ENCODE measurements at places on chromosomes 2 and 18.

DNA sequence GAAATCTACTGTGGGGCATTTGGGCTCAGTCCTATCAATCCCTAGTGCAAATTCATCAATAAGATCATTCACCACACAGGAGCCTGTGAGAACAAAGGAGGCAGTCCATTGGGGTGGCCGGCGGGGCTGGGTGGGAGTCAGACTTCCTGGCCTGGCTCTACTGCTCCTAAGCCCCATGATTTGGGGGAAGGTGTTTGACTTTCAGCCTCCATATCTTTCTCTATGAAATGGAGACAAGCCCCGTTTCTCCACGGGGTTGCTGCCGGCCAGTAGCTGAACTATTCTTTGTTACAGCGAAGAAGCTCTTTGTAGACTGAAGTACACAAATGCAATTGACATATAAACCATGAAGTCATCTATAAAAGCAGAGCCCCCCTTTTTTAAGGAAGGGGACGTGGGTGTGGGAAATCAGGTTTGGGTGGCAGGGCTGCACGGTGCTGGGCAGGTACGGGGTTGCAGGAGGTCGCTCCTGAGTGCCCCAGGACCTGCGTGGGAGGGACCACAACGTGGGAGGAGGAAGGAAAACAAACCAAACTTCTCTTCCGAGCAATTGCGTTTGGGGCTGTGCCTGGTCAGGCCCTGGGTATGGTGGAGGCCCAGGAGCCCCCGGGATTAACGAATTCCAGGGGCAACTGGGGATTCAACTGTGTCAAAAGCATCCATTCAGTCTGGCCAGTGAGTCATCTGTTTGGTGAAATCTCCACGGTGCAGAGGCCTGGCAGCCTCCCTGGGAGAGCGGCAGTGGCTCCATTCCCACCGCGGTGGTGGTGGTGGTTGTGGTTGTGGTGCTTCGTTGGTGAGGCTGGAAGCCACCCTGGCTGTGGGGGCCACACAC is 18.2 kb downstream of the FBLN7 start:
- peak; percentile 60 for DNase-seq

DNA sequence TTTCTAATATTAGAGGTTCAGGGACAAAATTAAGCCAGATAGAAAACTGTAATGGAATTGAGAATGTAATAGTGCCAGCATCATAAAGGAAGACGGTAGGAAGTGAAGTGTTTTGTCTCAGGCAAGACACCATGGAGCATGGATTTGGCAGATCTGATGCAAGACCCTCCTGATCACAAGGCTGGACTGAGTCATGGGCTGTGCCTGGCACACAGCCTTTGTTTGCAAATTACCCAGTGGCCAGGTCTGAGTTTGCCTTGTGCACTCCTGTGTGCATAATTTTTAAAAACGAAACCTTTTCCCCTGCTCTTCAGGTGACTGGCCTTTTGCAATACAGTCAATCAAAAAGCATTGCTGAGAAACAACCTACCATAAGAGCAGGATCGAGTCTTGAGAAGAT is 2.0 kb upstream of the UPP2 start:
- DNase-seq, result peak; percentile 39

DNA sequence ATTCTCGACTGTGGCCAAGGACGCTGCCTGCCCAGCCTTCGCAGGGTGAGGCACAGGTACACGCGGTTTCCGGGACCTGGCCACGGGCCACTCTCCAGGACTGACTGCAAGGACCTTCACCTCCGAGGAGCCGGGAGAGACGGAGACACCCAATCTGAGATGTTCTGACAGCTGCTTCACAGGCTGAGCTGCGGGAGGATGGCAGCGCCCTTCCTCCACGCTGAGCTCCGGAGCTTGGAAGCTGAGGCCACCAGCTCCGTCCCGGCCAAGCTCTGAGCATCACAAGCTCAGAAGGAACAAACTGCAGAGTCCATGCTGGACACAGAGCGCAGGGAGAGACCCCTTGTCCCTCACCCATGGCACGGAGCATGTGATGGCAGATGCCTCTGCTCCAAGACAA is 71.1 kb upstream of the CTDP1 start:
- DNase-seq, result no peak

DNA sequence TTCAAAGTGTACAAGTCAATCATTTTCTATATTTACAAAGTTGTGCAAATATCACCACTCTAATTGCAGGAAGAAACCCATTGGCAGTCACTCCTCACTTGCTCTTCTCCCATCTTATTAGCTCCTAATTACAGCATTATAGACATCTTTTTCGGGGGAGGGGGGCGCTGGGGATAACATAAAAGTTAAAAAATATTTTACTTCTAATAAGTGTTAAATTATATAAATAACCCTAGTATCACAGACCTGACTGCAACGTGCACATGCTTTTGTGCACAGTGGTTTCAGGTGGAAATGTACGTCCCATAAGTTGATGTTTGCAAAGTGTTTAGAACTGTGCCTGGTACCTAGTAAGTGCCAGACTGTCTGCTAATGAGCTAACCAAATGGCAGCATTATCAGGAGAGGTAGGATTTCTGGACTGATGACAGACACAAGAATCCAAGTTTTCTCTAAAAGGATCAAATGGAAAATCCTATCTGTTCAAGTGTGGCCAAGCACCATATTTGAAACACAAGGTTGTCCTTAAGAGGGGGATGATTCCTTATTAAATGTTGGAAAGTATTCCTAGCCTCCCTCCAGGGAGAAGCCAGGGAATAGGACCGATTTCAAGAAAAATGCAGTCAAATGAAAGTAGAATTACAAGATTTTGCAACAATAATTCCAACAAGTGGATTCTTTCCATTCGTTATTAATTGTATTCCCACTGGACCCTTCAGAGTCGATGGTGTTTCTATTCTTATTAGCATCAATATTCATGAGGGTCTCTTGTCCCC is 70.0 kb downstream of the ACKR3 start:
- no peak for DNase-seq

- no peak for DNase-seq
Observed at GRCh38 chr2:35932276-35932963, 423.2 kb upstream of the CRIM1 start.

- DNase-seq, result no peak
Observed at GRCh38 chr2:45700407-45701013, 49.0 kb downstream of the PRKCE start.

DNA sequence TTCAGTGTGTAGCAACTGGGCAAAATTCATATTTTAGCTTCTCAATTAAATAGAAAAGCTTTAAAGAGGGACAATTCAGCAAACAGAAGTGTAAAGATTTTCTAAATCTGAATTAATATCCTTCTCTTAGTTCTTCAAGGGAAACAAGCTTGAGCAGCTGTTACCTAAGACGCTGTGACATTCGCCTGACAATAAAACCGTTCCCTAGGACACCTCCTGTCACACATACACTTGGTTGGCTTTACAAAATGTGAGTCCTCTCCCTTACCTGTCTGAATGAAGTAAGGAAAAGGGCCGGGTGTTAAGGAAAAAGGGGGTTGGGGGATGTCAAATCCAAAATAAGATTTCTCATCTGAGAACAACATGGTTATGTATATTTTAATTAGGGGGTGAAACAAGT is 2.1 kb downstream of the SERTAD2 start:
- DNase-seq, result no peak

DNA sequence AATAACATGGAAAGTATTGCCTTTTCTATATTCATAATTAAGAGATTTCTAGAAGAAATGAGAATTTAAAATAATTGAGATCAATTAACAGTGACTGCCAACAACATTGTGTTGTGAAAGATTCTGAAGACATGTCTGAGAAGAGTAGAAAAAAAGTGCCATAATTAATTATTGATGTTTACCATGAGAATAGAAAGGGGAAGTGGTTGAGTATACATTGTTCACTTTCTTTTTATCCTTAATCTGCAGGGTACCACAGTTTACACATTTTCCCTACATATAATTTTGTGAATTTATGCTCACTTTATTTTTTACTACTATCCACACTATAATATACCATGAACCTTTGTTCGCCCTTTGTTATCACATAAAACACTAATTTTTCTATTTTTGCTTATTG is 47.1 kb upstream of the UBE2E3 start:
- DNase-seq, result no peak

DNA sequence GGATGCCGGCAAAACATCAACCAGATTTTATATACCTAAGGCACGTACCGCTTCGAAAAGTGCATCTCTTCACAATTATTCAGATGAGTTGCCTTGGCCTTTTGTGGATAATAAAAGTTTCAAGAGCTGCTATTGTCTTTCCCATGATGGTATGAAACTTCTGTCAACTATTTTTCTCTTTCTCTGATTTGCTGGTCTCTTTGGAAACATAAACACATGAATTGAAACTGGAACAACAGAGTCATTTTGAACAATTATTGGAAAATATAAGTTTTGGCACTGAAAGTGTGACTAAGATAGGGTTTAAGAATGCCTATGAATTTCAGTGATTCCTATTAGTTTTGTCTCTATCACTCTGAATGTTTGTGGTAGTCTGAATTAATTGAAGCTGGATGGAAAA is 109.9 kb downstream of the DPP4 start:
- no peak for DNase-seq

GRCh38 chr18:49023938-49024803 is 73.4 kb upstream of the SMAD7 start:
- DNase-seq, result no peak

- DNase-seq, result no peak
Observed at GRCh38 chr2:206774871-206775270, 9.5 kb downstream of the FASTKD2 start.

GRCh38 chr2:241316825-241317224 is 1.1 kb downstream of the SEPTIN2 start:
- no peak for DNase-seq

DNA sequence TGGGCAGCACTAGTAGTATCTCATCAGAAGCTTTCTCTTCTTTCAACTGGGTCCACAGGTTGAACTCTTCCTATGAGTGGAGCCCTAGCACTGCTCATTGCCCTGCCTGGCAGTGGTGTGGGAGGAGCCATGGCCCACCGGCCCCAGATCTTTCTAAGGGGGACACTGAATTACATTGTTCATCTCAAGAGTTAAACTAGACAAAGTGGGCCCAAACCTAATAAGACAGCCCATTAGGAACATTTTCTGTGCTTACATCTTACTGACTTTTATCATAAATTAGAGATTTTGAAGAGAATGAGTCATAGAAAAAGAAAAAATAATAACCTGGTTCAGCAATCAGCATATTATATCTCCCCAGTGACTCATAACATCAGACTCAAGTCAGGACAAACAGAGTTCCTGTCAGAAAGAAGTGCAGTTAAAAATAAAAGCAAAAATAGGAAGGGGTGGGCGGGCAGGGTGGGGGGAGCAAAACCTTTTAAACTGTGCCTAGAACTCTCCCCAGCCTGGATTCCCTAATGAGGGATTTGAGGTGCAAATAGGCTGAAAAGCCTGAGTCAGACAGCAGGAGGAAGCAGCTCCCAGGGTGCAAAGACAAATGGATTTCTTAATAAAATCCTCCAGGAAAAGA is 161.6 kb upstream of the TRIB2 start:
- DNase-seq, result peak; percentile 76

DNA sequence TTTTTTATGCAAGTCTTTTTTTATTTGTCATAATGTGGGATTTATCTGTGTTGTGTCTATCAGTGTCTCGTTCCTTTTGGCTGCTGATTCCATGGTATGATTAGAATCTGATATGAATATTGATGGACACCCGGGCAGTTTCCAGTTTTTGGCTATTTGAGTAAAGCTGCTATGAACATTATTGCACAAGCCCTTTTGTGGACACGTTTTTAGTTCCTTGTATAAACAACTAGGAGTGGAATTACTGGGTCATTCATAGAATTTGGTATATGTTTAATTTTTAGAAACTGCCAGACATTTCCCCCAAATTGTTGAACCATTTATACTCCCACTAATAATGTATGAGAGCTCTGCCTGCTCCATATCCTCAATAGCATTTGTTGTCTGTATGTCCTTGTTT is 26.6 kb downstream of the HK2 start:
- DNase-seq, result peak; percentile 26

DNA sequence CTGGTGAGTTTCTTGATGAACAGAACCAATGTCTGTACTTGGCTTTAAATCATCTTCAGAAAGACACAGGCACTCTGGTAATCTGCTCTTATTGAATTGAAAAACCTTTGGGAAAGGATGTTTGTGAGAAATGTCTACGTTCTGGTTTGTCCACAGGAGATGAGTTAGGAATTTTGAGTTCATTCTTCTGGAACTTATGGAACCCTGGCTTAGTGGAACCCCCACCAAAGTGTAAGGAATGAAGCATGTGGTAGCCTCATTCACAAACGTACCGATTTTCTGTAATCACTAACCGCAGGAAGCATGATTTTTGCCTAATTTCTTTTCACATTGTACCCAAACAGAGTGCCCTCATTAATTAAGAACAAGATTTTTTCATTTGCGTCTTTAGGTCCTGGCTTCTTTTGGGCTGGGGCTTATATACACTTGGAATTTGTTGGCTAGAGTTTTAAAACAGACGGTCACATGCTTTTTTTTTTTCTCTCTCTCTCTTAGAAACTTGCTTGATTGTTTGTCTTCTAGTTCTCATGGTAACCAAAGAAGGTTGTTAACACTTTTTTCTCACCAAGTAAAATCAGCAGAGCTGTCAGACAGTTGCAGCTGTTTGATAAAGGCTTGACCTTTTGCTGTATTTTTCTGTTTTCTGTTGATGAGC is 314.1 kb upstream of the THUMPD2 start:
- DNase-seq, result peak; percentile 61

- no peak for DNase-seq
Observed at GRCh38 chr2:8639122-8639635, 42.7 kb upstream of the ID2 start.

DNA sequence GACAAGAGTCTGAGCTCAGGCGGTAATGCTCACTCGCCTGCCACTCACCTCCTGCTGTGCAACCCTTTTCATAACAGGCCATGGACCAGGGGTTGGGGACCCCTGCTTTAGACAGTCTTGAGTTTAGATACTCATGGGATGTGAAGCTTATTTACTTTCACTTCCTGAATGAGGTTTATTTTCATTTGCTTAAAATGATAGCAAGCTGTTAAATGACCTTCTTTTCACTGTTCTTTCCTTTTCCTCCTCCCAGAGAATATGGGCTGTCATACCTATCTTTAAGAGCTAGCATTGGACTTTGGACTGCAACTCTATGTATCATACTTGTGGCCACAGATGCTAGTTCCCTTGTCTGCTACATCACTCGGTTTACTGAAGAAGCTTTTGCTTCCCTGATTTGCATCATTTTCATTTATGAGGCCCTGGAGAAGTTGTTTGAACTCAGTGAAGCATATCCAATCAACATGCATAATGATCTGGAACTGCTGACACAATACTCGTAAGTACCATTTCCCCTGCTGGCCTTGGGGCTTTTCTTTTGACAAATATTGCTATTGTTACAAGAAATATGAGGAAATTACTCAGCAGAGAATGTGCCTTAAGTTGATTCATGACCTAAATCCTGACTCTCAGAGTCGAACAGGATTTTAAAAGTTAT is 168.5 kb downstream of the DPP4 start:
- DNase-seq, result peak; percentile 8

- DNase-seq, result no peak
Observed at GRCh38 chr2:5187283-5187682, 504.9 kb upstream of the SOX11 start.

- no peak for DNase-seq
Observed at GRCh38 chr18:46098616-46098933, 479 bp upstream of the ATP5F1A start.

- DNase-seq, result no peak
Observed at GRCh38 chr18:27769152-27769551, 407.8 kb downstream of the CDH2 start.

- DNase-seq, result no peak
Observed at GRCh38 chr2:240503375-240503774, 54.4 kb downstream of the ANKMY1 start.

Data from choroid plexus epithelial cell (primary cell).